Stimulated activated CD8-positive, alpha-beta memory T cell treated with anti-CD3 and anti-CD28 coated beads, Interleukin-15, amount 100 ng/mL, for 4 hours (primary cell): ENCODE measurements at places on chromosomes 1 and 21.

DNA sequence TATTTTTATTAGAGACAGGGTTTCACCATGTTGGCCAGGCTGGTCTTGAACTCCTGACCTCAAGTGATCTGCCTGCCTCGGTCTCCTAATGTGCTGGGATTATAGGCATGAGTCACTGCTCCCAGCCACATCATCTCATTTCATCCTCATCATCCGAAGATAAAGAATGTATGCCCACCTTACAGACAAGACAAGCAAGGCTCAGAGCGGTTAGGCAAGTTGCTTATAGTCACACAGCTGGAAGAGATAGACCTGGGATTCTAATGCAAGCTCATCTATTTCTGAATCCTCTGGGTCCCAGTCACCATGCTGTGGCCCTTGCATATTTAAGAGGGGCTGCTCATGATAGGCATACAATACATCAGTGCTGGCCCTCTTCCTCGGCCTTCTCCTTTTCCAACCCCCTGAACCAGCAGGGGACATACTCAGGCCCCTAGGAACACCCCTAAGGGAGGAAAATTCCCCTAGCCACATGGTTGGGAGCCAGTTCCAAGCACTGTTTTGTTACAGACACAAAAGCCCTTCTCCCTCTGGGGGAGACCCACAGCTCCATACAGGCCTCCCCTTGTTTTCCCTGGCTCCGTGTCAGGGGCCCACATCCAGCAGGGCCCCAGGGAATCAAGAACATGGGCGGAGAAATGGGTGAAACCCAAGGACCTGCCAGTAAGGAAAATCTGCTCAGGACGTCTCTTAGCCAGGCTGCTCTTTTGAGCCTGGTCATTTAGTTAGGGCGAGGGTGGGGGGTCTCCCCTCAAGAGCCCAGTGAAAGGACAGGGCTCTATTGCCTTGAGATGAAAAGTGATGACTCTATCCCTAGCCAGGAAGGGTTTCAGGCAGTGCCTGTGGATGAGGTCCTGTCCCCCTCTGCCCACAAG, 6.9 kb downstream of the CSRP1 start:
- DNase-seq: no peak

DNA sequence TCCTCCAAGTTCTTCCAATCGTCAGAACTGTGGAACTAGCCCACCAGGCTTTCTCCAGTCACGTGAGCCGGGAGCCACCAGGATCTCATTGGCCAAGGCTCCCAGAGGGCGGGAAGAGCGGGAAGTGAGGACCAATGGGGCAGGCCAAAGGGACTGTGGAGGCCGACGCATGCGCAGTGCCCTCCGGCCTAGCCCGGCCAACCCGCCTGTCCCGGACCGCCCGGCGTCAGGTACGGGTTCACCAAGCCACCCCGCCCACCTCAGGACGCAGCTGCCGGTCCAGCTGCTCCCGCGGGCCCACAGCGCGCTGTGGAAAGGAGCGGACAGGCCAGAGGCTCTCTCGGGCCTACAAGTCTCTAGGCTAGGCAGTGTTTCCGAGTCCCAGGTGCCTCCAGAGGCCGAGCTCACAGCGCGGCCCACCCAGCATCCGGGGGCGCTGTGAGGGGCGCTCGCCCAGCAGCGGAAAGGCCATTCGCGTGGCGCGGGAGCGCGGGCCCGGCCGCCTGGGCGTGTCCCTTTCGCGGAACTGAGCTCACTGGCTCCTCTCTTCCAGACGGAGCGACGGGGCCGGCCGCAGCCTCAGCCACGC, 10.9 kb downstream of the OR14I1 start:
- DNase-seq: no peak

GRCh38 chr1:88029142-88029541, 654.9 kb upstream of the PKN2 start:
- no peak for DNase-seq

GRCh38 chr1:234150892-234151291, 222.4 kb upstream of the COA6 start:
- no peak for DNase-seq
